ENCODE measurements at places on chromosomes 2 and 18.

- DNase-seq = no peak
Observed at GRCh38 chr2:117720765-117721164, 93.7 kb upstream of the DDX18 start.

GRCh38 chr2:63374341-63374740, 213.9 kb downstream of the WDPCP start:
- no peak for DNase-seq

- no peak for DNase-seq
Observed at GRCh38 chr2:242019344-242019743, 149.8 kb downstream of the RTP5 start.

- no peak for DNase-seq
Observed at GRCh38 chr18:23953984-23954383, 60.6 kb upstream of the TTC39C start.

DNA sequence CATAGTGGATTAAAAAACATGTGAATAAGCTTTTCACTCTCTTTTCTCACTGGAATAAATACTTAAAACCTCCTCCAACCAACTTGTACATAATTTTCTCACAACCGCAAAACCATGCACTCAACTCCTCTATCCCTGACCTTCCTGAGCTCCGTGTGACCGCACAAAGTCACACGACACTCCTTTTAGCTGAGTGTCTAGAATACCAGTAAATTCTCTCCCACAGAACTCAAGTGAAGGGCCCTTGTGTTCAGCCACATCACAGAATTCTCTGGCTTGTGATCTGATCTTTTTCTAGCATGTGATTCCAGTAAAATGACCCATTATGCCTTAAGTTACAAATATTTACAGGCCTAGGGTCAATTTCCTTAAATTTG, 91.2 kb upstream of the ARL4C start:
- DNase-seq = no peak

GRCh38 chr2:39128919-39129391, 8.1 kb upstream of the SOS1 start:
- peak; percentile 55 for DNase-seq

DNA sequence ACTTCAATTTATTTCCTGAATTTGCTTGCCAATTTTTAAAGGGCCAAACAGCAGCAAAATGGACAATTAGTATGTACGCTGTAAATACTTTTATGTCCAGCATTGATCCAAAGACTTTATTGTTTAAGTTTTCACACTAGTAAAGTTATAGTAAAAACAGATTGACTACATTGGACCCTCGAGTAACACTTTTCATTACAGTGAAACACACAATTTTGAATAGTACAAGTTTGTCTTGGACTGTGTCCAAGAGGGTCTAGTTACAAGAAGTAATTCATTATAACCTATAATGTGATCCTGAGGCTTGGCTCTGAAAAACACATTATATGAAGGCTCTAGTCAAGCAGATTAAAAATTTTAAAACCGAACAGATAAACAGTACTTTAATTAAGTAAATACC, 11.4 kb upstream of the RBBP8 start:
- no peak for DNase-seq

DNA sequence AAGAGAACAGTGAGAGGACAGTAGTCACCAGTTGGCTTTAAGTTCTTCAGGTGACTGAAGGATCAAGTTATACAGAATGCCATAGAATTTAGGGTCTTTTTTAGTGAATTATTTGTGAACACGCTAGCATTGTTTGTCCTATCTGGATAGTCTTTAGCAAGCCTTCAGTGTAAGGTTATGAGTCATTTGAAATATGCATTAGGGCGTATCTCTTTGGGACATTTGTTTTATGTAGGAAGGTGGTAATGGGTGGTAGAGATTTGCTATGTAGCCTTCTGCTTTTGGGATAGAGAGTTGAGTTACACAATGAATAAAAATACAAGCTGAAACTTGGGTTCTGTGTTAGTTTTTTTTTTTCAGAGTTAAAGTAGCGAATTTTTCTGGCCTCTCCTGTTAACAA, 13.0 kb downstream of the ACTR2 start:
- no peak for DNase-seq

GRCh38 chr2:219658874-219659273, 31.4 kb downstream of the SLC4A3 start:
- DNase-seq = no peak

GRCh38 chr2:99338029-99338585, 918 bp downstream of the EIF5B start:
- no peak for DNase-seq

DNA sequence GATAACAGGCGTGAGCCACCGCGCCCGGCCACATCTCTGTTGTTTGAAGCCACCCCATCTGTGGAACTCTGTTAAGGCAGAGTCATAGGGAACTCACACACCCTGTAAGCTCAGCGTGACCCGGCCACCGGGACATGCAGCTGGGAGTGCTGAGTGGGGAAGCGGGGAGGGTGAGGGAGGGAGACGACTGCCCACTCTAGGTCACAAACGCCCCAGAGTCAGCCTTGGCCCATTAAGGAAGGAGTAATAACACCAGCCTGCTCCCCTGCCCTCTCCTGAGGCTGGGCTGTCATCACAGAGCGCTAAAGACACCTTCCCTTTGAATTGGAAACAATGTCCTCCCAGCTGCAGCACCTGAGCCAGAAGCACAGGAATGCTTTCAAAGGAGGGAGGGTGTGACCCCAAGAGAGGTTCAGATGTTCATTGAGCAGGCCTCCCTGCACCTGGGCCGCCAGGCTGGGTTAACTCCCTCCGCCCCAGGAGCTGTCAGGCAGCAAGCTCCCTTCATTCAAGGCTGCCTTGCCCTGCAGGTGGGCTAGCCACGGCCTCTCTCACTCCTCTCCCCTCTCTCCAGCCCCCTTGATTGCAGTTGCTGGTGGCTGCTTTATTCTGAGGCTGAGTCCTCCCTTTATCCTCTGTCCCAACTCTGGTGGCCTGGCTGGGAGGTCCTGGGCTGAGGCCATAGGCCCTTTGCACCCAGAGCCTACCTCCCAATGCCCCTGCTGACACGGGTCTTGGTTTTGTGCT, 77.2 kb upstream of the HPCAL1 start:
- no peak for DNase-seq

DNA sequence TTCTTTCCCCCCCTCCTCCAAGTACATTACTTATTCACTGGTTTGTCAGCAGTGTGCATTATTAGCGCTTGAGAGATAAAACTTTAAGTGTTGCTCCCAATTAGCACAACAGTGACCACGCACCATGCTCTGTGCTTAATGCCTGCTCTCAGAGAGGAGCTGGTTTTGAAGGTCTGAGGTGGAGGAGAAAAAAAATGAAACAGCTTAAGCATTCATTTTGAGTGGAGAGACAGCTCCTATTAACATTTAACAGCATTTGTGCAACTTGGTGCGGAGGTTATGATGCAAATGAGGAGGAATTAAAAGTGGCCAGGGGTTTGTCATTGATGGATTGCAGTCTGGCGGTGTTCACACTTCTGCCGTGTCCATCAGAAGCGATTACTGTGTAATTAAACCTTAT, 141.8 kb downstream of the FIGN start:
- DNase-seq = no peak

DNA sequence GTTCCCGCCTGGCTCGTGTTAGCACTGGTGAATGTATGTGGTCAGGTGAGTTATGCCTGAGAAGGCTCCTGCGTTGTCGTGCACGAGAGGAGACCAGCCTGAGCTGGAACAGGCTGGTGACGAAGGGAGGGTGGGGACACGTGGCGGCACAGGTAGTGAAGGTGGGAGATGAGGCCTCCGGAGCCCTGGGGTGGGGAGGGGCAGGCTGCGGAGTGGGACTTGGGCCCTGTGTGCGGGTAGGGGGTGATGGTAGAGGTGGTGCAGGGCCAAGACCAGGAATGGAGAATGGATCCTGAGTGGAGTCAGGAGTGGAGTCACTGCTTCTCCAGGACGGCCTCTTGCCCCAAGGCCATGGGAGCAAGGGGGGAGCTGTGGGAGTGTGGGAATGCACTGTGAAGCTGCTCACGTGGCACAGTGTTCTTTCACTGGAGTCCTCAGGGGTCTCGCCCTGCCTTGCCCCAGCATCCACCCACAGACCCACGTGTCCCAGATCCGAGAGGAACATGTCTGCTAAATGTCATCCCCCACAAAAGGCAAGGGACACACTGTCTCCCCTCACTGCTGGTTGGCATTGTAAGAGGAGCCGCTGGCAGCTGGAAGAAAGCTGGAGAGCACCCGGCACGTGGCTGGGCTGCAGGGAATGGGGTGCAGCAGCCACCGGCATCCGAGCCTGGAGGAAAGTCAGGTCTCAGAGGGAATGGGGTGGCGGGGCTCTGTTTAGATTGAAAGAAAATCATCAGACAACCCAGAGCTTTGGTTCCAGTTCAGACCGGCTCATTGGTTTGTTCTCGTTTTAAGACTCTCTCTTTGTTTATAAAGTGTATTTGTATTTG, 63.7 kb downstream of the CYP26B1 start:
- DNase-seq = no peak

DNA sequence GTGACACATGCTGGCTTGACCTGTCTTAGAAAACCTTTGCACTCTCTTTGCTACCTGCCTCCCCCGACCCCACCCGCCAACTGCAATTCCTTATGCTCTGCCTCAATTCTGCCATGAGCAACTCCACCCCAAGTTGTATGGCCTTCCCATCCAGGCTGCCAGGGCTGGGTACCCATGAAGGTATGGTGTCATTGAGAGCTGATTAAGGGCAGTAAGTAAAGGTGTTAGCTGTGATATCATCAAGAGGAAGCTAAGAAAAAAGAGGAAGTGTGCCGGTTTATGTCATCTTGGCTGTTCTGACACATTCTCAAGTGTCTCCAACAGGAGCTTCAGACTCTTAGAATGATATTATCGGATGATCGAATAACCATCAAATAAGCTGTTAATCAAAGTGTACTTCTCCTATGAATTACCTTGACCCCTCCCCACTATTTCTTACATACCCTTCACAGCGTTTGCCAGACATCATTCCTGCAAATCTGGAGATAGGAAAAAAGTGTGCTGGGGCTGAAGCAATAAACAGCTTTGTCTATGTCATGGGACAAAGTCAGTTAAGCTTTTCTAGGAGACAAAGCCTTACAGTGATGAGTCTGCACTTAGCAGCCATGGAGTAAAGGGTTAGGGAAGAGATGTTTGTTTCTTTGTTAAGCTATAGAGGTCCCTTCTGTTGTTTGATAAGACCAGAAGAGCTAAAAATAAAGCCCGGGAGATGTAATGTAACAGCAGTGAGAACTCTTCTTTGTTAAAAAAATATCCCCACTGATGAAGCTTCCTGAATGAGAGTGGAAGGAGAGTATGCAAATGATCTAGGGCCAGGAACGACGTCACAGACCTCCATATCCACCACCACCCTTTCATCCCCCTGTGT, 40.4 kb upstream of the SMAD2 start:
- no peak for DNase-seq

- no peak for DNase-seq
Observed at GRCh38 chr2:27509326-27509725, 12.7 kb downstream of the GCKR start.

GRCh38 chr2:108594132-108594981, 60.1 kb downstream of the LIMS1 start:
- DNase-seq = no peak

DNA sequence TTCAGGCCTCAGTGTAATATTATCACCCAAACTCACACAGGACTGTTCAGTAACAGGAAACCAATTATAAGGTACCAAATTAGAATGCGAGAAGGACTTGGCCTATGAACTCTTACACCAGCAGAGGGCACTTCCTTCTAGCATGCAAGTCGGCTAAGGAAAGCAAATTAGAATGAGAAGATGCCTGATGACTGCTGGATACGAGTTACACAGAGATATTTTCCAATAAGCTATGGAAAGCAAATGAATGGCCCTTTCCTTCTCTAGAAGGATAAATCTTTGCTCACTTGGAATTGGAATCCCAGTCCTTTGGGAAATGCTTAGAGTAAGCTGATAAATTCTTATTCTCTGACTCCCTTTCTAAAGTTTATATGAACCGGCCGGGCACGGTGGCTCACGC, 109.8 kb downstream of the AP1S3 start:
- no peak for DNase-seq

GRCh38 chr2:193467276-193467987, 1272.7 kb upstream of the TMEFF2 start:
- no peak for DNase-seq

GRCh38 chr18:39419315-39419714, 1853.7 kb upstream of the CELF4 start:
- no peak for DNase-seq

DNA sequence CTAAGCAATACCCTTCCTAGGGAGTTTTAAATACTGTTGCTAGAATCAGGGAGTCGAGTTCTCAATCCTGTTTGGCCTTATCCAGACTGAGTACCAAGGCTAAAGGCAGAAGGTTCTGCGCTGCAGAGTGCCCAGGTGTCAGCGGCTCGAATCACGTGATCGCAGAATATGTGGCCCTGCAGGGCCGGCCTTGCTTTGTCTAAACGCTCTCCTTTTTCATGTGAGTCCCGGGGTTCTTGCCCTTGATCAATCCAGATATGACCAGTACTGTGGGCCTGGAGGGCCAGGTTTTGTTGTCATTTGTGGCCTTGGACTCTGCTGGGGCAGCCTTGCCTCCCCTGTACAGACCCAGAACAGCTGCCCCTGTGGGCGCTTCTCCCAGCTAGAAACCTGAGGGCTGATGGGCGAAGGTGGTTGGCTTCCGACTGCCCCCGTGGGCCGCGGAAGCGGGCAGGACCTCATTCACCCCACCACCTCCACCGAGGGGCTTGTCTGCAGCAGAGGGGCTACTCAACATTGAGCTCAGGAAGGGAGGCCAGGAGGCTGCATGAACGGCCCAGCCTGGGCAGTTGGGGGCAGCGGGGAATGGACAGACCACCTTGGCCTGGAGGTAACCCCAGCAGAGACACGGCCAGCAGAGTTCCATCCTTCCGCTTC, 225.0 kb downstream of the ALPK2 start:
- DNase-seq = no peak

GRCh38 chr2:35585972-35586371, 769.6 kb upstream of the CRIM1 start:
- no peak for DNase-seq

- no peak for DNase-seq
Observed at GRCh38 chr18:43665105-43665788, 388.0 kb upstream of the SYT4 start.

DNA sequence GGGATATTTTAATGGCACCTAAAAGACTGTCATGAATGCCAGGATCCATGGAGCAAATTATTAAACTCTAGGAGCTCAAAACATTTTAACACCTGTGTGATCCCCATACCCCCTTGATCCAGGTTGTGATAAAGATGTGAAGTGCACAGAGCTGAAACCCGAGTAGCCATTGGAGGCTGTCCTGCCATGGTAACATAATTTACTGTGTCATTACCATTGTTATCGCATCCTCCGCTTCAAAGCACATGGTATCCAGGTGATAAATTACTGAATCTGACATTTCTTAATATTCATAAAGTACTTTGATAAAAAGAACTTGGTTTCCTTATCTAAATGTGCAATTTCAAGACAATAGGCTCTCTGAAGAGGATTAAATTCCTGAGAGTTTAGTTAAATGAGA, 109.3 kb downstream of the CHST9 start:
- no peak for DNase-seq

Measured in stimulated activated CD4-positive, alpha-beta T cell treated with anti-CD3 and anti-CD28 coated beads, Interleukin-1b, Interleukin-23, amount 100 ng/mL, for 4 hours (primary cell).